ENCODE measurements at places on chromosomes 7 and 10.

DNA sequence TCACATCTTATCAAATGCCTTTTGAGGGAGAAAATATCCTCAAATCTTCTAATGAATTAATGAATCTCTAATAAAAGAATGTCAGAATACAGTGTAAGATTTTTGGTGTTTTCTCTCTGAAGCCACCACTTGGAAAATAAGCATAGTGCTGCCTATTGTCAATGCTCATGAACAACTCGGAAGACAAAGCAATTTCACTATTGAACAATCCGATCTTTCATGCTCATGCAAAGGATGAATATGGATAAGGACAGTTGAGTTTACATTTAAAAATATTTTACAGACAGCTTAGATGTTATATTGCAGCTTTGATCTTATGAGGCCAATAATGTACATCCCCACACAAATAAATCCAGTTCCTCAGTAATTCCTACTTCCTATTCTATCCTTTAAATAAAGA is 40.6 kb downstream of the MAGI2 start:
- no peak for DNase-seq

DNA sequence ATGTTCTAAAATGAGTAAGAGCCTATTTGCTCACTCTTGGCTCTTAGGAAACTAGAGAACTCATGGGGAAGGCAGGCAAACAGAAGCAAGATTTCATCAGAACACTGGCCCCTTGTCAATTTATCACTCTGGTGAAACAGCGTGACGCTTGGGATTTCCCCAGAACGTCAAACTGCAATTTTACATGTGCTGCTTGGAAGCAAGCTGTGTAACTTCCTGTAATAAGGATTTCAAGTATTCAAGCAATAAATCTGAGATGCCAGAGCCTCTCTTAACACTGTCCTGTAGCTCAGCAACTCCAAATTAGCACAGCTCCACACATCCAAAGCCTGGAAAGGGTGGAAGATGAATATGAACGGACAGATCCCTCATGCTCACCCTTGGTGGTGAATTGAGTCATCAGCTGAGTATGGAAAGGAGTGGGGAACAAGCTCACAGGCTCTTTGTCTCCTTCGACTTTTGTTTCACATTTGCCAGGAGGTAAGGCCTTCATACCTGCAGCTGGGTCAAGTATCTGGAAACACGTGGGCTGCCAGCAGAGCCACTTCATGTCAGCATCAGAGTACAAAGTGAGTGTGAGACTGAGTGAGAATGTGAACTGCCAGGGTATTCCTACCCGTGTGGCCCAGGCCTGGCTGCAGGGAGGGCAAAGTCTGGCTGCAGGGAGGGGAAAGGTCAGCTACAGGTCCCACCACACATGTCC is 140.4 kb upstream of the NAMPT start:
- peak; percentile 93 for DNase-seq

- no peak for DNase-seq
Observed at GRCh38 chr10:14773551-14774213, 1.0 kb downstream of the FAM107B start.

DNA sequence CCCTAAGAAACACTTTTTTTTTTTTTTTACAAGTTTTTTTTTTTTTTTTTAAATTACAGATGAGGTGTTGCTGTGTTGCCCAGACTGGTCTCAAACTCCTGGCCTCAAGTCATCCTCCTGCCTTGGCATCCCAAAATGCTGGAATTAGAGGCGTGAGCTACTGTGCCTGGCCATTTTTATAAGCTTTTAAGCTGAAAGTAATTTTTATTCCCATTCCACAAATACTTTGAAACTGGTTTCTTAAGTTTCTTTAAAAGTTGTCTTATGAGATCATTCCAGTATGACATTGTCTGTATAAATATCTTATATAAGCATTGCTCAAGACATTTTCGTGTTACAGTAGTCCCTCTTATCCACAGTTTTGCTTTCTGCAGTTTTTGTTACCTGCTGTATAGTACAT is 61.4 kb upstream of the CYP26C1 start:
- DNase-seq = no peak

- DNase-seq = no peak
Observed at GRCh38 chr7:12839508-12840153, 152.2 kb downstream of the ARL4A start.

- peak; percentile 8 for DNase-seq
Observed at GRCh38 chr10:15211464-15211979, 43.0 kb upstream of the NMT2 start.

DNA sequence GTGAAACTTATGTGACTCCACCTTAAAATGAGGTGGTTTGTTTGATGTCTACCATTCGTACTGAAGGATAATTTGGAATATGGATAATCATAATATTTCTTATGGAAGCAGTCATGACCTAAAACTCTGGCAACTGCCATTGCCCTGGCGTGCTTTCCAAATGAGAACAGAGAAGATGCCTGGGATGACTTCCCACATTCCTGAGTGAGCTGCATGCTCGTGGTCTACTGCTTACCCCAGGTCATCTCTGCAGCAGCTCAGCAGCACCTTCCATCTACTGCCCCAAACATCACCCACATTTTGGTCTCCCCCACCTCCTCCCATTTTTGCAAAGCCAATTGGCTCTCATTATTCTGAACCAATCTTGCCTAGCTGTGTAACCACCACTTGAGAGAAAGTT is 40.1 kb downstream of the LYZL1 start:
- DNase-seq = no peak

DNA sequence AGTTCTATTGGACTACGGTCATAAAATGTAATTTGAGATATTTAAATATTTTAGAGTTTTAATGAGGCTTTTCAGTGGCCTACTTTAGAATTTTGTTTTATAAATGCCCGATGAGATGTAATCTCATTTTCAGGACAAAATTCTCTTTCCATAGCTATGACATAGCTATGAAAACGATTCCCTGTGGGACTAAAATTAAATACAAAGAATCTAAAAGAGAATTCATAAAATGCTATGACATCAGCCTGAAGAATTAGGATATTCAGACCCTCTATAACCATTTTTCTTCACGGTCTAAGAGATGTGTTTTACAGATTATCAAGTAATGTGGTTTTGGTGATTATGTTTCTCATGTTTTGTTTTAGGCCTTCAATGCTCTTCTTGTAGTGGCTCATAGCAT is 48.2 kb upstream of the ODAD2 start:
- no peak for DNase-seq

- no peak for DNase-seq
Observed at GRCh38 chr7:43750016-43750887, 8.2 kb upstream of the BLVRA start.

- DNase-seq = no peak
Observed at GRCh38 chr7:77450054-77450453, 33.9 kb upstream of the GSAP start.

- DNase-seq = no peak
Observed at GRCh38 chr7:17910377-17910776, 29.9 kb downstream of the SNX13 start.

DNA sequence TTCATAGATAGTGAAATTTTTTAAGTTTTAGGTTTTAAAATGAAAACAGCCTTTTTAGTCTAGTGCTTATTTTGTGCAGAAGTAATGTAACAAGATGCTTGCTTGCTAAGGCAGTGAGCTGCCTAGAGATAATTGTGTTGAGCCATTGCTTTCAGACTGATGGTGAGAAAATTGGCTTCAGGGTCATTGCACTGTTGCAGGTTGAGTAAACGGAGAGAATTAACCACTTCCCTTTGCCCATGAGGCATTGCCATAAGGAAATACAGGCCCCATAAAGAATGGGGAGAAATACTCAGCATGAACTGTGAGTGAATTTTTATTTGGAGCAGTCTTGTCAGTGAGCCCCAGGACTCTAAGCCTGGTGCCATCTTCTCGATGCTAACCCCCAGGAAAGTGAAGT is 140.5 kb downstream of the LRRC4 start:
- no peak for DNase-seq

- no peak for DNase-seq
Observed at GRCh38 chr7:105496521-105496920, 25.6 kb downstream of the PUS7 start.

GRCh38 chr10:99888622-99889021 is 106.2 kb downstream of the ABCC2 start:
- DNase-seq = no peak

GRCh38 chr7:112790586-112791003 is 402 bp upstream of the TMEM168 start:
- DNase-seq = no peak

GRCh38 chr10:86644794-86645445 is 9.4 kb upstream of the OPN4 start:
- DNase-seq = no peak

GRCh38 chr10:109504401-109504800 is 418.9 kb downstream of the XPNPEP1 start:
- DNase-seq = no peak

GRCh38 chr7:102012941-102013461 is 195.6 kb downstream of the CUX1 start:
- no peak for DNase-seq

GRCh38 chr10:66941491-66941890 is 15.7 kb downstream of the LRRTM3 start:
- DNase-seq = no peak

- no peak for DNase-seq
Observed at GRCh38 chr7:13290975-13291374, 603.5 kb downstream of the ARL4A start.

- no peak for DNase-seq
Observed at GRCh38 chr10:64071218-64071617, 550.0 kb downstream of the REEP3 start.

GRCh38 chr10:80630324-80630723 is 92.6 kb downstream of the SH2D4B start:
- no peak for DNase-seq

DNA sequence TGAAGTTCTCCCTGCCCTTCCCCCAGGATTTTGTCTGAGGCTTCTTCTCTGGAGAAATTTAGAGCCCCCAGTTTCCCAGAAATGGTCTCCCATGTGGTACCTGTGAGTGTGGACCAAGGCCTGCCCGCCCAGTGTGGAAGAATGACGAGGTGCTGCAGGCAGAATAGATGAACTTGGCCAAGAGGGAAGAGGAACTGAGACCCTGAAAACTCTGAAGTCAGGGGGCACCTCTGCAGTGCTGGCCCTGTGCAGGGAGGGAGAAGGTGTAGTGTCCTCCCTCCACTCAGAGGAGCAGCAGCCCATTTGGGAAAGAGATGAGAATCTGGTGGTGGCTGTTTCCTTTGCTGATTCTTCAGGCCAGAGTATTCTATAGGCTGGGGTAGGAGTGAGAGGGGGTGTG is 115.2 kb upstream of the PCGF5 start:
- no peak for DNase-seq

GRCh38 chr10:80498833-80499741 is 38.6 kb upstream of the SH2D4B start:
- peak; percentile 89 for DNase-seq

DNA sequence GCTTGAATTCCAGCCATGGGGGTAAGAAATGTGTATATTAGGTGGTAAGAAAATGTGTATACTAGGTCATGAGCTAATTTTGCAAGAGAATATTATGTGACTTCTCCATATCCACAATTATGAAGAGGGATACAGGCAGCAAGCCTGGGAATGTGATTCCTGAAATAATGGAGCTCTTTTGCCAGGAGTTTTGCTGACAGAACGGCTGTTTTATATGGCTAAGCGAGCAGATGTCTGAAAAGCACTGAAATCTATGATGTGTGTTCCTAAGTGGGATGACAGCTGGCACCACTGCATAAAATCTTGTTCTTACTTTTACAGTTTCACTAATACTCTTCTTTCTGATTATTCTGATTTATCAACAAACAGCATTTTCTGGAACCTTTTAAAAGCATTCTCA is 386.0 kb upstream of the HPS1 start:
- no peak for DNase-seq

DNA sequence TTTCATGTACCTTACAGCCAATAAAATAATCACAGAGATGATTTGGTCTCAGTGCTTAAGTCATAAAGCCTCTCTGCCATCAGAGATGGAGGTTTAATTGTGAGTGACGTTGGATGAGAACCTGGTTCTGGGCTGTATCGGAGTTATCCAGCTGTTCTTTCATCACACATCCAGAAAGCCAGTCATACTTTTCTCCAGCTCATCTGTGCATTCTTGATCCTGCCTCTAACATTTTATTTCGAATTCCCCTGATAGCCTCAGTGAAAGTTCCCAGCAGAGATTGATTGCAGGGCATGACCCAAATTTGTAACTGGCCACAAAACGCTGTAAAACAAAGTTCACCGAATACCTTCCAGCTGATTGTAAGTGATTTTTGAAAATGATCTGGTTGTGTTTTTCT is 212.6 kb upstream of the HABP2 start:
- no peak for DNase-seq

- DNase-seq = no peak
Observed at GRCh38 chr7:136998495-136998894, 130.0 kb downstream of the CHRM2 start.

- DNase-seq = no peak
Observed at GRCh38 chr10:58508316-58508715, 4.4 kb upstream of the BICC1 start.

- no peak for DNase-seq
Observed at GRCh38 chr7:130912082-130912861, 178.3 kb upstream of the KLF14 start.

- DNase-seq = no peak
Observed at GRCh38 chr7:123022576-123022975, 27.1 kb upstream of the TAS2R16 start.

DNA sequence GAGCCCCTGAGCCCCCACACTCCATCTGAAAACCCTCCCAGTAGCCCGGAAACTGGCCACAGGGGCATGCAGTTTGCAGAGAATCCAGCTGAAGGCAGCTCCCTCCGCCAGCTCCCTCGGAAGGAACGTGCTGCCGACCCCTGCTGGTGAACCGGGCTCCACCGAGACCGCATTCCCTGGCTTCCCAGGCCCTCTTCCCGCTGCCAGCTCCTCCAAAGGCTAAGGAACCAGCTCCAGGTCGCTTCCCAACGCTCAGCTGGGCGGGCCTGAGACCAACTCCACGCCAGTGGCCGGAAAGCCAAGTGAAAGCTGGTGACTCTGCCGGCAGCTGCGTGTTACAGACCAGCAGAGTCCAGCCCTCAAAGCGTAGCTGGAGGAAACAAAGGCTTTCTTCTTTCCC is 35.8 kb downstream of the GPER1 start:
- DNase-seq = no peak

DNA sequence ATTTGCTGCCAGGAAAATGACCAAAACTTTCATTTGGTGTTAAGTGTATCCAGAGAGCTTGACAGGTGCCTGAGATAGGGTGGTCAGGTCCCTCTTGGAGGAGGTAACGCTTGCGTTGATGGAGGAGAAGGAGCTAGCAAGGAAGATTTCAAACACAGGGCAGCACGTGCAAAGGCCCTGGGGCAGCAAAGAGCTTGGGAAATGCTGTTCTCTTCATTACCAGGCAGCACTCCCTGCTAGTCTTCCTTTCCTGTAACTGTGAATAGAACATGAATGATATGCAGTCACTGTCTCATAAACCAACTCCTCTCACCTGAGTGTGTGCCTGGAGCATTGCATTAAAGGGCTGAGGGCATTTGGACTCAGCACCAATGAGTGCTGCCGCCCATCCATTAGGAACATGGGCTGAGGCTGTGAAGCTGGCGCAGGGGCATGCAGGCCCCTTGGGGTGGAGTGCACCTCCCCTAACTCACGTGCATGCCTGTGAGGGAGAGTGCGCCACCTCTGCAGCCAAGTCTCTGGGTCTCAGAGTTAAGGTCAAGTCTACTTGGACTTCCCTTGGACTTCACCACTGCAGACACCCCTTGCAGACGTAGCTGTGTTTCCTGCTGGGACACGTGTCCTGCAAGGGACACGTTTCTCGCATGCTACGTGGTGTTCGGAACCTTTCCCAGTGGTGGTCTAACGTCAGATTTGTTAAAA is 136.8 kb downstream of the PAXIP1 start:
- DNase-seq = no peak

- no peak for DNase-seq
Observed at GRCh38 chr10:11849277-11849676, 26.1 kb downstream of the PROSER2 start.
